ENCODE measurements at places on chromosomes 11 and 22.

- no peak for DNase-seq
Observed at GRCh38 chr11:35102267-35102666, 36.7 kb upstream of the CD44 start.

- no peak for DNase-seq
Observed at GRCh38 chr11:104366321-104366734, 202.4 kb upstream of the PDGFD start.

GRCh38 chr11:1592628-1593027 lies 5.5 kb downstream of the KRTAP5-2 start:
- DNase-seq, result no peak

DNA sequence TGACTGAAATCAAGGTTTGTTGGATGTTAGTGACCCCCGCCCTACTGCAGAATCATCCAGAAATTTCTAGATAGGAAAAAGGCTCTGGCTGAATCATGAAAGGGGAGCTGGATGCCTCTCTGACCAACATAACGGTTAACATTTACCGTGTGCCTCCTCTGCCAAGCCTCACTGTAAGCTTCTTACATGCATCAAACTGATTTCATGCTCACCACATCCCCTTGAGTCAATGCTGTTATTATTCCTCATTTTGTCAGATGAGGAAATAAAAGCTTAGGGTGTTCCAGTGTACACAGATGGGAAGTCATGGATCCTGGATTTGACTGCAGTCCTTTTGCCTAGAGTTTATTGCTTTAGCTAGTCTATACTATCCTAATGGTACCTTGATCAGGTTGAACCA lies 5.9 kb upstream of the HMOX1 start:
- peak; percentile 74 for DNase-seq

GRCh38 chr11:122852074-122852795 lies 13.9 kb downstream of the CRTAM start:
- peak; percentile 60 for DNase-seq

- no peak for DNase-seq
Observed at GRCh38 chr11:75593286-75593915, 31.3 kb downstream of the SERPINH1 start.

DNA sequence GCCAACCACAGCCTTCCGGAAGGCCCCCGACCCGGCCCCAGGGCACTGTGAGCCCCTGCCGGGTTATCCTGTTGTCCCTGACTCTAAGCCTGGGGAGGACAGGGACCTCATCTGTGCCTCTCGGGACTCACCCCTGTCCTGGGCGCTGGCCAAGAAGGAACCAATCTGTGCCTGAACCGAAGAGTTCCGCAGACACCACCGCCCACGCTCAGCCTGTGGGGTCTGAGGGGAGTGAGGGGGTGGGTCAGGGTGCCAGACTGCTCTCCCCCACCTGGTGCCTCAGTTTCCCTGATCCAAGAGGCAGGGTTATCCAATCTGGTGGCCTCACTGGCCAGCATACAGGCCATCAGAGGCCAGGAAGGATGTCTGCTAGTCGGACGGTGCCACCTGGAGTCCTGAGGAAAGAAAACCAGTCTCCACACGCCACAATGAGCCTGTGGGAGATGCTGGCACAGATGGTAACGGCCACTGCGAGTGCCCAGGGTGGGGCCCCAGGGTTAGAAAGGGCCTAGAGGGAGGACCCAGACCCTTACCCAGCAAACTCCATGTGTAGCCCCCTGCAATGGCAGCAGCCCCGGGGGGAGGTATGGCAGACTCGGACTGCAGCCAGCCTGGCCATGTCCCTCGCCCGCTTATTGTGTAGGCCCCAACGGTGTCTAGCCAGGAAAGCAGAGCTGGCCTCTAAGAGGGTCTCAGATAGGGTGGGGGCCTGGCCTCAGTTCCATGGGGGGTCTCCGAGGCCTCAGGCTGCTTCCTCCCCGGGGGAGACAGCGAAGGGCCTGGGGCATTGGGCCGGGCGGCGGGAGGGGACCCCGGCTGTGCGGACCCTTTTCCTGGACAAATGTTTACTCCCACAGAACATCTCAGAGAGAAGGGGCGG lies 827 bp upstream of the TNNT3 start:
- DNase-seq, result no peak

DNA sequence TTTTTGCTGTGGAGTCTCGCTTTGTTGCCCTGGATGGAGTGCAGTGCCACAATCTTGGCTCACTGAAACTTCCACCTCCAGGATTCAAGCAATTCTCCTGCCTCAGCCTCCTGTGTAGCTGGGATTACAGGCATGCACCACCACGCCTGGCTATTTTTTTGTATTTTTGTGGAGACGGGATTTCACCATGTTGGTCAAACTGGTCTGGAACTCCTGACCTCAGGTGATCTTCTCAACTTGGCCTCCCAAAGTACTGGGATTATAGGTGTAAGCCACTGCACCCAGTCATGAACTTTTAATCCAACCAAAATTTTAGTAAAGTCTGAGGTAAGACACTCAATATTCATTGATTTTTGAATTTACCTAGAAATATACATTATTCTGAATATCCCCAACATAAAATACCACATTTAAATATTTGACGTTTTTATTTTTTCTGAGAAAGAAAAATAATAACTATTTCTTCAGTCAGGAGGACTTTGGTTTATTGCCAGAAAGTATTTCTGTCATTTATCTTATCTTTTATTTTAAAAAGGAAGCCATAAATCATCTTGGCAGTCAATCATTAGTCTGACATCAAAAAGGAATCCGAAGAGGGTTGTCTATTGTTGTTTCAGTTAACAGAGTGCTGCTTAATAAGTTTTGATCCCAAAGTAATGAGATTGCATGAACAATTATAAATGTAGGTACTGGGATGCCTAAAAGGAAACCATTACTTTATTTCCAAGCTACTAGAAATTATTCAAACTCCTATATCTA lies 102.2 kb upstream of the GRIA4 start:
- DNase-seq, result no peak

- DNase-seq, result peak; percentile 70
Observed at GRCh38 chr11:46554213-46555147, 39.3 kb downstream of the AMBRA1 start.

- peak; percentile 11 for DNase-seq
Observed at GRCh38 chr22:21951931-21952465, 650 bp downstream of the PPM1F start.

GRCh38 chr11:6251120-6251733 lies 8.4 kb upstream of the CCKBR start:
- peak; percentile 61 for DNase-seq

- DNase-seq, result no peak
Observed at GRCh38 chr11:115886422-115886733, 382.2 kb upstream of the CADM1 start.

- no peak for DNase-seq
Observed at GRCh38 chr22:20022231-20022977, 1.5 kb downstream of the TANGO2 start.

DNA sequence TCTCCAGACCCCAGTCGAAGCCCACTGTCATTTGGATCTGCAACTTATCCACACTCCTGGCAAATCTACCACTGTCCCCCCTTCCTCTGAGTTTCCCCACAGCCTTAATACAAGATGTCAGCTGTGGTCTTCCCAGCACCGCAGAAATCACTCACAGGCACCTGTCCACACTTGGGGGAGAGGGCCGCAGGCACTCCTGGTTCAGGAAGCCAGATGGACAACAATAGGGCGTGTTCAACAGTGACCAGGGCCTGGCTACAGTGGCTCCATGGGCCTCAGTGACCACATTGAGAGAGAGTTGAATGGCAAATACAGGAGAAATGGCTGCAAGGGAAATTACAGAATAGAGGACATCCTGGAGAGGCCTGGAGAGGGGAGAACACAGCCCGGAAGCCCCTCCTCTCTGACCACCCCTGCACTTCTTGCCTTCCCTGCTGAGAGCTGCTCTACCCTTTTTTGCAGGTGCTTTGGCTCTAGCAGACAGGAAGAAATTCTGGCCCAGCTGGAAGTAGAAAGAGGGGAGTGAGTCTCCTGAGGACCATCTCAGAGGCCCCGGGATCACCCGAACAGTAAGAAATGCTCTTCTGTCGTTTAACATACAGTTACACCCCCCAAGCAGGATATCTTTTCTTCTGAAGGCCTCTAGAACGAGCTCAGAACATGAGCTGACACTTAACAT lies 164.6 kb downstream of the FEZ1 start:
- no peak for DNase-seq

DNA sequence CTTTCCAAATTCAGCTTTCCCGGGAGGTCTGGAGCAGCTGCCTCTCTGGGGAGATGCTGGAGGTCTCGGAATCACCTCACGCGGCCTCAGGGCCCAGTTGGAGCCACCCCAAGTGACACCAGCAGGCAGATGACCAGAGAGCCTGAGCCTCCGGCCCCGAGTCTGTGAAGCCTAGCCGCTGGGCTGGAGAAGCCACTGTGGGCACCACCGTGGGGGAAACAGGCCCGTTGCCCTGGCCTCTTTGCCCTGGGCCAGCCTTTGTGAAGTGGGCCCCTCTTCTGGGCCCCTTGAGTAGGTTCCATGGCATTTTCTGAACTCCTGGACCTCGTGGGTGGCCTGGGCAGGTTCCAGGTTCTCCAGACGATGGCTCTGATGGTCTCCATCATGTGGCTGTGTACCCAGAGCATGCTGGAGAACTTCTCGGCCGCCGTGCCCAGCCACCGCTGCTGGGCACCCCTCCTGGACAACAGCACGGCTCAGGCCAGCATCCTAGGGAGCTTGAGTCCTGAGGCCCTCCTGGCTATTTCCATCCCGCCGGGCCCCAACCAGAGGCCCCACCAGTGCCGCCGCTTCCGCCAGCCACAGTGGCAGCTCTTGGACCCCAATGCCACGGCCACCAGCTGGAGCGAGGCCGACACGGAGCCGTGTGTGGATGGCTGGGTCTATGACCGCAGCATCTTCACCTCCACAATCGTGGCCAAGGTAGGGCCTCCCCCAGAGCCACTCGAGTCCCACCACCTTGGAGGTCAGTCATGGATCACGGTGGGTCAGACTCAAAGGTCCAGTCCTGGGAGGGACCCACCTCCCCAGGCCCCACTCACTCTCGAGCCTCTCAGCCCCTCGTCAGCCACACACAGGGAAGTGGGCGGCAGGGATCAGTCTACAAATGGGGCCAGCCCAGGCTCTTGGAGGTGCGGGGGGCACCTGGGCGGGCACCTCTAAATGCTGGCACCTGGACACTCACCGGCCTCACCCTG lies 525 bp downstream of the SLC22A12 start:
- no peak for DNase-seq

GRCh38 chr22:48976556-48977535 lies 850.8 kb downstream of the BRD1 start:
- no peak for DNase-seq

DNA sequence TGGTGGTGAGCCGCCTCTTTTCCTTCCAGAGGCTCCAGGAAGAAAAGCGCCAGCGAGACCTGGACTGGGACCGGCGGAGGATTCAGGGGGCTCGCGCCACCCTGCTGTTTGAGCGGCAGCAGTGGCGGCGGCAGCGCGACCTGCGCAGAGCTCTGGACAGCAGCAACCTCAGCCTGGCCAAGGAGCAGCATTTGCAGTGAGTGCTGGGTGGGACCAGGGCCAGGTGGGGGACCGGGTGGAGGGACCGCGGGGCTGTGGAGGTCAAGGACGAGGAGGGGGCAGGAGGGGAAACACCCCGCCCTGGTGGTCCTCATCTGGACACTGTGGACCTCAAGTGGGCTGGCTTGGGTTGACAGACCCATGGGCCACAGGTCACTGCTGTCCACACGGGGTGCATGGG lies 17.4 kb downstream of the RIBC2 start:
- no peak for DNase-seq

- DNase-seq, result no peak
Observed at GRCh38 chr11:106463154-106463553, 385.7 kb downstream of the AASDHPPT start.

DNA sequence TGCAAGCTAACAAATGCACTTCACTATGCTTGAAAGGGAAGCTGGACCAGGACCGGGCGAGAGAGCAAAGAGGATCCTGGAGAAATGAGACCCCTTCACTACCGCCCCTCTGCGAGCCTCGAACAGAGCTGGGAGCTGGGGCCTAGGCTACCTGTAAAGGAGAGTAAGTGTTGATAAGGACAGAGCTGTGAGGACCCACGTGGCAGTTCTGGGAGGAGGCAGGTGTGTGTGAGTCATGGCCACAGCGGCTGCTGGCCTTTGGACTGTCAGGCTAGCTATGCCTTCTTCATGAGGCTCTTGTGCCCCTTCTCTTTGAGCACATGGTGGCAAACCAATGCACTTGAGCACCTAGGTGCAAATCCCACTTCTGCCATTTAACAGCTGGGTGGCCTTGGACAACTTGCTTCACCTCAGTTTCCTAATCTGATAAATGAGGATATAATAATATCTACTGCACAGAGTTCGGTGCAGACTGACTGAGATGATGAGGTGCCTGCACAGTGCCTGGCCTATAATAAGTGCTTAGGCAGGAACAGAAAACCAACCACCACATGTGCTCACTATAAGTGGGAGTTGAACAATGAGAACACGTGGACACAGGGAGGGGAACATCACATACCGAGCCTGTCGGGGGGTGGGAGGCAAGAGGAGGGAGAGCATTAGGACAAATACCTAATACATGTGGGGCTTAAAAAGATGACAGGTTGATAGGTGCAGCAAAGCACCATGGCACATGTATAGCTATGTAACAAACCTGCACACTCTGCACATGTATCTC lies 35.3 kb upstream of the KCNJ11 start:
- DNase-seq, result no peak

DNA sequence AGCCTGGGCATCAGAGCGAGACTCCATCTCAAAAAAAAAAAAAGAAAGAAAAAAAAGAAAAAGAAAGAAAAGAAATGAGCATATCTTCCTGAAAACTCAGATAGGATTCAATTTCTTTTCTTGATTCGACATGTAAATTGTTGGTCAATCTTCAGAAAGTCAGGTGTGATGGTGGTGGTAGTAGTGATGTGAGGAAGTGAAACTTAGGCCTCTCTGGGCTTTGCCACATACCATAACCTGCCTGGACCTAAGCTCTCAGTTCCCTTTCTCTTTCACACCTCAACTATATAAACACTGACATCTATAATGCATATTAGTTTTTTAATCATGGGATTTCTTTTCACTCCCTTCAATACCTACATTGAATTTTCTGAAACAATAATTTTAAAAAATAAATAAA lies 98.0 kb upstream of the TBCEL start:
- DNase-seq, result no peak

DNA sequence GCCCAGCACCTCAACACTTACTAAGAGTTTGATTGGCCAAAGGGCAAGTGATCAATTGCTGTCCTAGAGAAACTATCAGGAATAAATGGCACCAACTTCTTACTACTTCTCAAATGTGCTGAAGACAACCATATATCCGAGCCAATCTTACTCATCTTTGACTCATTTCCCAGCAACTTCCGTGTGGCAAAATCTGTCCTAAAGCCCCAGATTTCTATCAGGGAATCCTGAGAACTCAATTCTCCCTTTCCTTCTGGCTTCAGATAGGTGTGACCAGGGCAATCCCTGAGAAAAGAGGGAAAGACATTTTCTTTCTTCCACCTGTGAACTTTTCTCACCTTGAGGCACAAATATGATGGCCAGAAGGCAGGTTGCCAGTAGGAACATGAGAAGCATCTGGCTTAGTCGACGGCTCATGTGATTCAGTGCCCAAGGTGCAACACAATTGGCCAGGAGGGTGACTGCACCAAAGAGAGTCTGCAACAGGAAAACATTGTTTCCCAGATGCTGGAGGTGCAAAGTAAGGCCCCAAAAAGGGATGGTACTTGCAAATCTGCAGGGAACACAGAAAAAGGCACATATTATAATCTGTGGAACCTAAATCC lies 21.8 kb upstream of the SLC22A24 start:
- DNase-seq, result peak; percentile 19
